Activated CD8-positive, alpha-beta T cell treated with anti-CD3 and anti-CD28 coated beads, Interleukin-2, amount 10 ng/mL, durations not matched to agents 7 days and 5 days (primary cell): ENCODE measurements at places on chromosomes 6 and 20. TPM values are rescaled to one million over a fixed set of nuclear protein-coding genes. Genes with fewer than 3 reads are reported as not detected.

Gene NRN1
- 15.3 TPM for total RNA-seq

GRCh38 chr6:104591573-104592334 is 268.0 kb downstream of the HACE1 start:
- no peak for DNase-seq

DNA sequence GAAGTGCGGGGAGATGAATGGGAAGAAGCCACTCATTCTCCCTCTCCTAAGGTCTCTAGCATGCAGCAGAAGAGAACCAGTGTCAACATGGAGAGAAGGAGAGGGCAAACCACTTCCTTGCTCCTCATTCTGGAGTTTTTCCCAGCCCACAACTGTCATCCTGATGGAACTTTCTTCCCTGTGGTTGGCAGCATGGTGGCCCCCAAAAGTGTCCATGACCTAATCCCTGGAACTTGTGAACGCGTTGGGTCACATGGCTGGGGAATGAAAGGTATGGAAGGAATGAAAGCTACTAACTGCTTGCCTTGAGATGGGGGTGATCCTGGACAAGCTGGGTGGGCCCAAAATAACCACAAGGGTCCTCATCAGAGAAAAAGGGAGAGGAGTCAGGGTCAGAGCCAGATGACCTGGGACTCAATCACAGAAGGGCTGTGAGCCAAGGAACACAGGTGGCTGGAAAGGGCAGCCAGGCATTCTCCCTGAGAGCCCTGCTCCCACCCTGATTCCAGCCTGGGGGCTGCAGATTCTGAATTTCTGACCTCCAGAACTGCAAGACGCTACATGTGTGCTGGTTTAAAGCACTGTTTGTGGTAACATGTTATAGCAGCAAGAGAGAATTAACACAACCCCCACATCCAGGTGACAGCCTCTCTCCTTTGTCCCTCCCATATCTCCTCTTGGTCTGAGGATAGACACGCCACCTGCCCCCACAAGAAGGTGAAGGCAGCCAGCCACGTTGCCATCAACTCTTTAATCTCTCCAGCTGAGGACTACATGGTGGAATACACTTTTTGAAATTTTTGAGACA is 63.2 kb downstream of the PYGB start:
- DNase-seq = no peak

GRCh38 chr6:96470296-96470695 is 51.3 kb upstream of the UFL1 start:
- no peak for DNase-seq

- no peak for DNase-seq
Measured at GRCh38 chr6:129059650-129060049, 176.7 kb downstream of the LAMA2 start.

Gene CPXM1
- 0.11 TPM for total RNA-seq

- no peak for DNase-seq
Measured at GRCh38 chr6:19417713-19418112, 419.5 kb upstream of the ID4 start.

Gene SLC22A23
- 0.23 TPM for total RNA-seq

Gene DACT2
- not detected for total RNA-seq

DNA sequence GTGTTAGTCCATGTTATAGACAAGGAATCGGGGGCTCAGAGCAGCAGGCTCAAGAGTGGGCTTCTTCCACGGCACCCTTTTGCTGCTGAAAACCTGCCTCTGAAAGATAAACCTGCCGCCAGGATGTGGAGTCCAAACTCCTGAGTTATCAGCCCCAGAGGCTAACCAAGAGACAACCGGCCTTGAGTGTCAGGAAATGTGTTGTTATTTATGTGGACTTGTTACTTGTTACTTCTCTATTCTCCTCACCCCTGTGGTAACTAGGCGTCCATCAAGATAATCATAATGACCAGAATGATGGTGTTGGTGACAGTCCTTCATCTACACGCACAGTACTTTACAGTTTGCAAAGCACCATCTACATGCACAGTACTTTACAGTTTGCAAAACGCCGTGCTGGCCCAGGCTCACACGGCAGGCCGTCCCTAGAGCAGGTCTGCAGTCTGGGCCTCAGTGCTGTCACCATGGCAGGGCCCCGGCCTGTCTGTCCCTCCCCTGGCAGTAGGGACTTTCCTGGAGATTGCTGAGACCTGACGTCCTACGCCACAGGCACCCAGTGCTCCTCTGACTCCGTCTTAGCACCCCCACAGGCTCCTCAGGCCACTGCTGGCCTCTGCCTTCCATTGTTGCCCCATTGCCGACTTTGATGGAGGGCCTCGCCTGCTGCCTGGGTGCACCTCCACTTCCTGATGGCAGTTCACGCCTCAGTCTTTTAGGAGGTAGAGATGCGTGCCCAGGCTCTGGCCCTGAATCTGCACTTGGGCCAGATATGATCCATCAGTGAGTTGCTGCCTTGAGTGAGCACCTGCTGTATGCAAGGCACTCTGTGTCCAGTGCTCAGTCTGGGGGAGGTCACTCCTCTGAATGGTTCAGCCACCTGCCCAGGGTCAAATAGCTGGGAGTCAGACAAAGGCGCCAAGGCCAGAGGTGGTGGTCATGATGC is 9.1 kb upstream of the BPIFB4 start:
- no peak for DNase-seq

Gene SLC22A16
- total RNA-seq = not detected

Gene LY6G5C
- total RNA-seq = 4.3 TPM

GRCh38 chr6:107077710-107078109 is 37.6 kb downstream of the BEND3 start:
- no peak for DNase-seq

DNA sequence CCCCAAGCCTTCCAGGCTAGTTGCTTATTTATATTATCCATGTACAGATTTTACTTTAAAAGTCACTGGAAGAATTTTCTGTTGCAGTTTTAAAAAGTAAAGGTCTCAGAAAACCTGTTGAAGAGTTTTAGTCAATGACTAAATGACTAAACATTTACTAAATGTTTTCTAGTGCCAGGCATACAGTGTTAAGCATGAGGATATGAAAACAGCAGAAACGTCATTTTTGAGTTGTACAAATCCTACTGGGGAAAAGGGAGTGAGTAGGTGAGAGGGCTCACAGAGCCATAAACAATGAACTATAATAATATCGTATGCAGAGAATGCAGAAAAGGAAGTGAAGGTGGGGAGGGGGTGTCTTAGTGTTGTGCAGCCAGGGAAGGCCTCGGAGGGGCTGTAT is 66.3 kb downstream of the MAN1A1 start:
- no peak for DNase-seq

- DNase-seq = peak; percentile 64
Measured at GRCh38 chr20:44967207-44967807, 995 bp downstream of the STK4 start.

Gene TAGAP
- total RNA-seq = 67.0 TPM
